Lung microvascular endothelial cell (primary cell): ENCODE measurements at places on chromosomes 7 and 10.

DNA sequence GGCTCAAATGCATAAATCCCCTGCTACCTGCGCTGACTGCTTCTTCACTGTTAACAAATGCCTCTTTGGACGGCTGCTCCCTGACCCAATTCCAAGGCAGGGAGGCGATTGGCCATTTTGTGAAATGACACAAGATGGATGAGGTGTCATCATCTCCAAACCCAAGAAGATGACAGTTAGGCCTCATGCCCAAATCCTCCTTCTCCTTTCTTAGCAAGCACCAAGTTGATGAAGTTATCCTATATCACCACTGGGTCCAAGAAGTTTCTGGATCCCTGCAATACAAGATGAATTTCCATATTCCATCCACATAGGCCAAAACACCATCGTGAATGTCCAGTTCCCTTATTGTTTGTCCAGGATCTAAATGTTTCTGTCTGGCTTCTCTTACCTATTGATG lies 98.5 kb upstream of the RAB11FIP2 start:
- no peak for DNase-seq

GRCh38 chr10:79358811-79359210 lies 11.5 kb downstream of the PPIF start:
- DNase-seq, result no peak

- no peak for DNase-seq
Observed at GRCh38 chr10:29862923-29863614, 196.3 kb downstream of the JCAD start.

GRCh38 chr10:58932126-58932525 lies 244.3 kb upstream of the PHYHIPL start:
- DNase-seq, result no peak

GRCh38 chr7:29154076-29154475 lies 7.7 kb upstream of the CPVL start:
- DNase-seq, result no peak

GRCh38 chr7:134778941-134779740 lies at the start of gene CALD1:
Gene CALD1, plus strand, starts transcription at chr7:134779634. Its CDS starts 88,100 bp downstream, at chr7:134867734.
- peak; percentile 84 for DNase-seq

GRCh38 chr10:125489731-125490130 lies 193.2 kb downstream of the TEX36 start:
- no peak for DNase-seq

GRCh38 chr7:77465256-77465655 lies 49.1 kb upstream of the GSAP start:
- DNase-seq, result no peak

- DNase-seq, result no peak
Observed at GRCh38 chr10:50931948-50932431, 46.6 kb upstream of the A1CF start.

- no peak for DNase-seq
Observed at GRCh38 chr10:125096371-125096770, 64.0 kb downstream of the CTBP2 start.

DNA sequence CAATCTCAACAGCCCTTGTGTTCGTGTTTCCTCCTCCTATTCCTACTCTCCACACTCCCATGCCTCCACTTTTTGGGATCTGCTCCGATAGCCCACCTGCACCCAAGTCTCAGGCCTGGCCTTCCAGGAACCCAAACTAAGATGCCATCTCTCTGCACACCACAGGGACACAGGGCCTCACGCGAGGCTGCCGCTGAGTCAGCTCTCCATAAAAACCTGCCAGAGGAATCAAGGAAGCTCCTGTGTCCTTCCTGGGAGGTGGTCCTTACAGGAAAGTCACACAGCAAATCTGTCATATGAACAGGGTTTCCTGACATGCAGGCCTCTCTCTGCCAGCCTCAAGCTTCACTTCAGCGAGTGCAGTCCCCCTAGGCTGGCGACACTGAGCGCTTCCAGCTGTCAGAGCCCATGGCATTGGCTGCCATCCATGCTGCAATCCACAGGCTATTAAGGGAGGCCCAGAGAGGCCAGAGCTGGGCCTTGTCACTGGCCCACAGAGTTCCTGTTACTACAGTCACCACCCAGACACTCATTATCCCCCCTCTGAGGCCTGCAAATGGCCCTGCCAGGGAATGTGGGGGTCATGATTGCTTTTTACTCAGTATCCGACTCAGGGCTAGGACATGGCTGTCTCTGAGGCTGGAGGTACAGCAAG lies 151.4 kb downstream of the OAT start:
- DNase-seq, result no peak

DNA sequence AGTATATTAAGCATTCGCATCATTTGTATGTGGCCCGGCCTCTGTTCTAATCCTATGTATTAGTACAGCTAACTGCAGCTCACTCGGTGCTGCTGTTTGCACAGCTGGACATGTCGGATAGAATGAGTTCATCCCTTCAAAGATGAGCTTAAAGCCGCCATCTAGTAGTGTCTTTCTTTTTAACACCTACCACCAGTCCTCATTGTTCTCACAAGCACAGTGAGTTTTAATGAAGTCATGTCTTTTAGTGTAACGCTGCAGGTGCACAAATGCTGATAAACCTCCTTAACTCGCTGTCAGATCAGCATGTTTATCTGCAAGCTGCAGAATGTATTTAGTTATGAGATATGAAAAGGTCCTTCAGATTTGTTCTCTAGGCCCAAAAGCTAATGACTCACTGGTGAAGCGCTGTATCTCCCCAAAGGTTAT lies 247.5 kb downstream of the MTERF1 start:
- no peak for DNase-seq

DNA sequence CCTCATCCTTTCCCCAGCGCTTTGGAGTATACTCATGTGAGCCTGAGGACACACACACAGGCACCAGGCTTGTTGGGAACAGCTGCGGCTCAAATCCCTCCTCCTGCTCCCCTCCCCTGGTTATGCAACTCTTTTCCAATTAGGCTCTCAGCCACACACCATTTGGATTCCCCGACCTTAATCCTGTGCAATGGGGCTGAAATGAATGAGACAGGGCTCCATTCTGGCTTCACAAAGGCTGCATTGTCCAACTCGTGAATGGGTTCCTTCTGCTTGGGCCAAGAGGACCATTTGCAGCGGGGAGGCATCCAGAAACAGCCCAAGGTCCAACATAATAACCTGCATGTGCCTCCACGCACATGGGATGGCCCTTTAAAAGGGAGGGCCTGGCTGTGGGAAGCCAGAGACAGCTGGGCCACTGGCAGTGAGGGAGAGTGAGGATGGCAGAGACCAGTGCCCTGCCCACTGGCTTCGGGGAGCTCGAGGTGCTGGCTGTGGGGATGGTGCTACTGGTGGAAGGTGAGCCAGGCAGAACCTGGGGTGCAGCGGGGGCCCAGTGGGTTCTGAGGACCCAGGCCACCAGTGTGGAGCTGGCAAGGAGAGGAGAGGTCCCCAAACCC lies at the start of gene RGR:
Gene RGR (plus strand): TSS at position 403 of the 620 bp plus-strand sequence. CDS start 38 bp downstream, at position 441.
- DNase-seq, result no peak

DNA sequence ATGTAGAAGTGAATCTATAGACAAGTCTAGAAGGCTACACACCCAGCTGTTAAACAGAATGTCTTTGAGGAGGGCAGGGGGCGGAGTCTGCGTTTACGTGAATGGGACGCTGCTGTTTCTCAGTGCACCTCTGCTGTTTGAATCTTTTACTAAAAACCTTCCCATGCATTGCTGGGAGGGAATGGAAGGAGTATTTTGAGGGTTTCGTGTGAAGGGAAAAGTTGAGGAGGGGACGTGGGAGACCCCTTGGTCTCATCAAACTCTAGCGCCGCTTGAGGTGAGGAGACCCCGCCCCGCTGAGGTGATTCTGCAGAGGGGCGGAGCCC lies 492 bp upstream of the VCL start:
- DNase-seq, result no peak

- no peak for DNase-seq
Observed at GRCh38 chr7:147659036-147659995, 931.2 kb upstream of the C7orf33 start.

DNA sequence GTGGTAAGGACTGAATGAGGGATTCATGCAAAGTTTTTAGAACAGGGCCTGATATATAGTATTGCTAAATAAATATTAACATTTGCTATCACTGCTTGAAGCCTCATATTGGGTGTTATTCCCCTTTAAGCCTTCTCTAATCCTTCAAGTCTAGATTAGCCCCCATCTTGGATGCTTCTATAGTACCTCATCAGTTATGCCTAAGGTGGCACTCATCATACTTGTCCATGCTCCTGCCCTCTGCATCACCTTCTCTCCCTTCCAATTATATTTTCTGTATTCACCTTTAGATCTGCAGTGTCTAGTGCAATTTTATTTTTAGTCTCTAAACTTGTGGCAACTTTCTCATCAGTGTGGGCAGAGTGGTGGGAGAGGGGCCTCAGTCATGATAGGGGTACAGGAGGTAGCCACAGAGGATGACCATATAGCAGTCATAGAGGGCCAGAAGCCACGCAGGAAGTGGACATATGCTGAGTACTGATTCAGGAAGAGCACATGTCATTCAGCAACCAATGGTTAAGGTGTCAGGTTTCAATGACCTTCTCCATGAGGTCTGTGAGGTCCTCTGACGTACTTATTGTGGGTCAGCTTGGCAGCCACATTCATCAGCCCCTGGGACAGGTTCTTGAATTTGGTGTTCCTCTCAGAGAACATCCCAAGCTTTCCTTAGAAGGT lies 2.5 kb downstream of the ENTPD1 start:
- peak; percentile 34 for DNase-seq

DNA sequence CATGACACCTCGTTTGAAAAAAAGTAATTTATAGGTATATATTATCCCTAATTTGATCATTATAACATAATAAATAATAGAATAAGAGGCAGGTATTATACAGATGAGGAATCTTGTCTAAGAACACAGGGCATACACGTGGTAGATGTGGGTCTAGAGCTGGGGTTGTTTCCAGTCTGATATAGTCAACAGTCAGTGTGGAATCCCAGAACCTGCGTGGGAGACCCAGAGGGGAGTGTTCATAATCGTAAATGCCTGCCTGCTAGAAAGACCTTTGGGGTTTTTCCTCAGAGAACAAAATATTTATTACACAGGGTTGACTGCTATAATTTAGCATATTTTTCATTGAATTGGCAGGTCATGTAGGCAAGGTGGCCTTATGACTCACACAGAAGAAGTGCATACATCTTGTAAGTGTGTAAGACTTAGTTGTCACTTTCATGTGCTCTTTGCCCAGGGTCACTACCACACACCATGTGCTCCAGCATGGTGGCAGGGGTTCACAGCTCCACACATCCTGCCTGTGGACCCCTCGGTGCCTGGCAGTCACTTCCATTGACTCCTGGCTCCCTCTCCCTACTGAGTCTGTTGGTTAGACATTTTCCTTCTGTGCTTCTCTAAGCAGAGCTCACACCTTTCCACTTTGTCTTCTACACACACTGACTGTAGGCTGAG lies 94.9 kb upstream of the IKZF1 start:
- DNase-seq, result no peak

GRCh38 chr7:157903710-157904109 lies 566.9 kb downstream of the DNAJB6 start:
- no peak for DNase-seq

GRCh38 chr10:8054244-8054493 lies 319 bp upstream of the GATA3 start:
- DNase-seq, result peak; percentile 49

DNA sequence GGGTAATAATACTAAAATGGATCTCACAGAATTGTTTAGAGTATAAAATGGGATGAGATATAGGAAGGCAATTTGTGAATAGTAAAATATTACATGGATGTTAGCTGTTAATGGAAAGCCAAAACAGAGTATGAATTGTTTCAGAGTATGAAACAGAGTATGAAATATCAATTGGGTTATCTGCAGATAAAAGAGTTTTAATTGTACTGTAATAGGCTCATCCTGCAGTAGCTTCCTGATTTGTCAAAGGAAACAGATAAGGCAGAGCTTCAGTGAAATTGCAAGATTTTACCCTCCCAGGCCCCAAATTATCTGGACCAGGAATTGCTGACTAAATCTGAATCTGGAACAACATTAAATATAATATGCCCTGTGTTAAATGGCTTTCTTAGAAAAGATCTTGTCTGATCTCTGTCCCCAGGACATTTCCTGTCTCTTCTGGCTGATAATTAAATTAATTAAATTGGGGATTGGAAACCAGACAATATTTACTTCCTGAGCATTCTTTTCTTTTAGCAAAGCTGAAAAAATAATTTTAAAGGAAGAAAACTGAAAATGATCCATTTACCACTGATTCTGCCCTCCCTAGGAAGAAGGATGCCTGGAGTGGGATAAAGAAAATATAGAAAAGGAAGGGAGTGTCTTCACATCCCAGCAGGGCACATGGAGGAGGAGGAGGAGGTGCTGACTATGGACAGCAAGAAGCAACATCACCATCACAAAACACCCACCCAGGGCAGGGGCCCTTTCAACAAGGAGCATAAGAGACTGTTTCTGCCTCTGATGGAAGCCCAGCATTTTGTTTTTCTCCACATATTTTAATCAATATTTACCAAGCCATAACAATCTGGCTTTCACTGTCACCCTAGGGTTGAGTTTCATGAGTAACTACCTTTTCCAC lies 18.5 kb downstream of the PTN start:
- no peak for DNase-seq

DNA sequence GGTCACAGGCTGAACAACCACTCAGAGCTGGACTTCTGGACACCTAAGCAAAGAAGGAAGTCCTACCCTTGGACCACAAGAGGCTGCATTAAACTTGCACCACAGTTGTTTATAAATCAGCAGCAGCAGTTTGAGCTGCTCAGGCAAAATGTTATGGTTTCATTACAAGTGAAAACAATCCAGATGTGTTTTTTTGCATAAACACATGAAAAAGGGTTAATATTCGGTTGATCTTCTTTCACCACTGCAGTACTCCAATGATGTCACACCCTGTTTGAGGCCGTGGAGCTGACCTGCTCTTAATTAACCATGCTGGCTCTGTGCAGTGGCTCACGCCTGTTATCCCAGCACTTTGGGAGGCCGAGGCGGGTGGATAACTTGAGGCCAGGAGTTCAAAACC lies 490.8 kb upstream of the CELF2 start:
- no peak for DNase-seq
